ENCODE measurements at places on chromosomes 16 and 17.

- peak; percentile 46 for DNase-seq
These were observed 11.5 kb upstream of the PITPNA start for GRCh38 chr17:1573932-1574696.

DNA sequence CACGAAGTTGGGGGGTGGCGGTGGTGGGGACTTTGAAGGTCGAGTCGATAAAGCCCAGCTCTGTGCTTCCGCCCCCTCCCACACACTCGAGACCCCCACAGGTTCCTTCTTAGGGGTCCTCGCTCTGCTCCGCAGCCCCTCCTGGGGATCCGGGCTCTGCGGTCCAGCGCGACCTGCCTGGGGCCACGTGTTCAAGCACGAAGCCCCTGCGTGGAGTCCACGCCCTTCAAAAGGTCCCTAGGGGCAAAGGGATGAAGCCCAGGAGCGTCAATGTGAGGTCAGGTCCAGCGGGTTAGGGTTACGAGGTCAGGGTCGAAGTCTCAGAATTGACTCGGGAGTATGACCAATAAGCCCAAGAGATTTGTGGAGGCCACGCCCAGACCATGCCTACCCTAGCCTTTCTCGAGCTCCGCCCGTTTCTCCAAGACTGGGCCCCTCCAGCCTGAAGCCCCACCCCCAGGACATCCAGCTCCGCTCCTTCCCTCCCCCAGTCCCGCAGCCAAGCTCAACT is 786 bp upstream of the CACNA1G start:
- no peak for DNase-seq

- no peak for DNase-seq
These were observed 13.4 kb downstream of the ENDOV start for GRCh38 chr17:80428363-80428762.

DNA sequence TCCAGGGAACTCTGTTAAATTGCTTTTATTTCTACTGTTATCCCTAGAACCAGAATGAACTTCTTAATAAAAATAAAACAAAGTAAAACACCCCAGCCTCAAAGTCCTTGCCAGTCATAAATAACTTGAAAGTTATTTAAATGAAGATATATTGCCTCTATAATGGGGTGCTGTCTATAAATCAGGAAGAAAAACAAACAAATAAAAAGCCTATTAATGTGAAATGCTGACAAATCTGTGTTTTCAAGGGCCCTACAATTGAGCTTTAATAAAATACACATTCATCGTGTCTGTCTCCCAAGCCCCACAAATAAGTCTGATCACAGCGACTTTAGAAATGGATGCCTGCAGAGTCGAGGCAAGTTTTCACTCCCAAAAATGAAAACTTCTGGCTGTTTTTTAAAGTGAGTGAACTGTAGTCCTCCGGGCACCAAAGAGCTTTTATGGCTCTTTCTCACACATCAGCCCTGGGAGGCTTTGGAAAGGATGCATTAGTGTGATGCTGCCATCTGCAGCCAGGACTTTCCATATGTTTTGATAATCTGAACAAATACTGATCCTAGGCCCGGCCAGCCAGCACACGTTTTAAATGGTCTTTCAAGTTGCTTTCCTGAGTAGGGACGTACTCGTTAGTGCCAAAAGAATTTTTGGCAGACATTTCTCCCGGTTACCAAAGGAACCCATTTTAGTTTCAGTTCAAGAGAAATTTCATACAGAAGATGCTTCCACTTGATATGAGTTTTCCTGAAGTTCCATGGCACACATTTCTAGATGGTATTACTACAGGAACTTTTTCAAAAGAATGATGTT is 16.3 kb downstream of the NACA2 start:
- DNase-seq, result no peak

DNA sequence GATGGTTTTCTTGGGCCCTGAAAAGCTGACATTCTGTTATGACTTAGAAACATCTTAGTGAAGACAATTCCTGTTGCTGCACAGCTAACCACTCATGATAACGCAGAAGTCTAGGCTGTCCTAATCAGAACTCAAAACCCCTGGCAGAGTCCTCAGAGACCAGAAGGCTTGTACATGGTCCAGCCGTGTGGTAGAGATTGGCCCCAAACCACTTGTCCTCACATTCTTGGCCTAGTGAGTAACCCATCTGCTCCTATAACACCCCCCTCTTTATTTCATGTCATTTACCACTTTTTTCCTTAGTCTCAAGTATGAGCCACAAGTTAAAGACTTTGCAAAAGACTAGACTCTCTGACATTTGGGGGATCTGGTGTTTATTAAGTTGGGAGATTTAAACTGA is 116.5 kb upstream of the ADAMTS18 start:
- peak; percentile 10 for DNase-seq

DNA sequence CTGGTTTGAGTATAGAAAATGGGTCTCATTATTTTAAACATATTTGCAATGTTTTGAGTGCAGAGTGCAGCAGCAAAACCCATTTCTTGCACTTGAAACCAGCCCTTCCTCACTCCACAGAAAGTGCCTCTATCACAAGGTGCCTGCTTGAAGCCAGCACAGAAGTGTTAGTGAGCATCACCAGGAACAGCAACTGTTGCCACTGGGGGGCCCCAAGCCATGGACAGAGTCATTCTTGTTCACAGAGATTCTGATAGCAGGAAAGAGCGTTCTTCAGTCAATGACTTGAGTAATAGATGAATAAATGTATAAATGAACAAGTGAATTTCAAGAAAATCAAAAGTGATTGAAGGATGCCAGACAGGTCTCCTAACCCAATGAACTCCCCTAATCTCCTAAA is 45.6 kb downstream of the CHD9NB start:
- no peak for DNase-seq

DNA sequence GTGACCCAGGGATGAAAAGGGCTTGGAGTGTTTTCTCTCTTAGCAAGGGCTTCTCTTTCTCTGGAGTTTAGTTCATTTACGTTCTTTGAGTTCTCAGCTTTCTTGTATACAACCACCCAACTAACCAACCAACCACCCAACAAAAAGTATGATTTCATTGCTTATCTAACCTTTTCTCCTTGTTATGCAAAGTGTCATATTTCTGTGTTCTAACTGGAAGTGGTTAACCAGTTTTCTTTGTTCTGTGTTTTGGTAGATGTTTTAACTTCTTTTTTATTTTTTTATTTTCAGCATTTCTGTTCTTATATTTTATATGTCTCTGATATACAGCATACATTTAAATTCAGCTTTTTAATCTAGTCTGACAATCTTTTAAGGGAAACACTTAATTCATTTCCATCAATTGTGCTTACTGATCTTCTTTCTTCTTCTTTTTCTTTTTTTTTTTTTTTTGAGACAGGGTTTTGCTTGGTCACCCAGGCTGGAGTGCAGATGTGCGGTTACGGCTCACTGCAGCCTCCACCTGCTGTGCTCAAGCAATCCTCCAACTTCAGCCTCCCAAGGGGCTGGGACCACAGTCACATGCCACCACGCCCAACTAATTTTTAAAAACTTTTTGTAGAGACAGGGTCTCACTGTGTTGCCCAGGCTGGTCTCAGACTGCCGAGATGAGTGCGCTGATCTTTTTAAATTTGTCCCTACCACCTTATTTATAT is 29.6 kb downstream of the NLK start:
- no peak for DNase-seq

GRCh38 chr17:81656835-81657234 is 493 bp upstream of the PDE6G start:
- DNase-seq, result no peak

DNA sequence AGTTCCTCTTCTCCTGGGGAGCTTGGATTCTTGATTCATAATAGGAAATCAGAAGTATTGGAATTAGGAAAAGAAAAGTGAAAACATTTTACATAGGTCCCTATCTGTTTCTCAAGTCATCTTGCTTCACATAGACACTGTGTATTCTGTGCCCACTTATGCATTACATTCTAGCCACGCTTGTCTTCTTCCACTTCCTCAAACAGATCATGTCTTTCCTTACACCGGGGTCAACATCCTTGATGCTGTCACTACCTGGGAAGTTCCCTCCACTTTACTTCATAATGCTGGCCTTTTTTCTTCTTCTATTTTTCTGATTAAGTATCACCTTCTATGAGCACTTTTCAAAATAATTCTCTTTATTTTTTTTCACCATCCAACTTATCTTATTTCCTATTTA is 606.4 kb upstream of the CDH8 start:
- no peak for DNase-seq

DNA sequence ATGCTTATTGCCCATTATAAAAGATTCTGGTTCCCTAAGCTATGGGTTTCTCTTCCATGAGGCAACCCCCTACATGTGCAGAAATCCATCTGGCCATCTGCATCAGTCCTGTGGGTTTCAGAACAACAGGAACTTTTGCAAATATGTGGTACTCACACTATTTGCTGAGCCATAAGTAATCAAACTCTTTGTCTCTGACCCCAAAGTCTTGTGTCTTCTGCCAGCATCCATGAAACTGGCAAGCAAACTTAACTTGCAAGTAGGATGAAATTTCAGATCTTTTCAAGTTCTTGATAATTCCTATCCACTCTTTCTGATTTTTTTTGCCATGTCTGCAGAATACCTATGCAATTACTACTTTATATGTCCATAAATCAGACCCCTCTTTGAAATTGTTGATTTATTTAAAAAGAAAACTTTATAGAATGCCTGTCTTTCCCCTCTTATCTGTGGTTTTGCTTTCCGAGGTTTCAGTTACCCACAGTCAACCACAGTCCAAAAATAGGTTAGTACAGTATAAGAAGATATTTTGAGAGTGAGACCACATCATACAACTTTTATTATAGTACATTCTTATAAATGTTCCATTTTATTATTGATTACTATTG is 158.4 kb upstream of the IRX3 start:
- DNase-seq, result no peak

DNA sequence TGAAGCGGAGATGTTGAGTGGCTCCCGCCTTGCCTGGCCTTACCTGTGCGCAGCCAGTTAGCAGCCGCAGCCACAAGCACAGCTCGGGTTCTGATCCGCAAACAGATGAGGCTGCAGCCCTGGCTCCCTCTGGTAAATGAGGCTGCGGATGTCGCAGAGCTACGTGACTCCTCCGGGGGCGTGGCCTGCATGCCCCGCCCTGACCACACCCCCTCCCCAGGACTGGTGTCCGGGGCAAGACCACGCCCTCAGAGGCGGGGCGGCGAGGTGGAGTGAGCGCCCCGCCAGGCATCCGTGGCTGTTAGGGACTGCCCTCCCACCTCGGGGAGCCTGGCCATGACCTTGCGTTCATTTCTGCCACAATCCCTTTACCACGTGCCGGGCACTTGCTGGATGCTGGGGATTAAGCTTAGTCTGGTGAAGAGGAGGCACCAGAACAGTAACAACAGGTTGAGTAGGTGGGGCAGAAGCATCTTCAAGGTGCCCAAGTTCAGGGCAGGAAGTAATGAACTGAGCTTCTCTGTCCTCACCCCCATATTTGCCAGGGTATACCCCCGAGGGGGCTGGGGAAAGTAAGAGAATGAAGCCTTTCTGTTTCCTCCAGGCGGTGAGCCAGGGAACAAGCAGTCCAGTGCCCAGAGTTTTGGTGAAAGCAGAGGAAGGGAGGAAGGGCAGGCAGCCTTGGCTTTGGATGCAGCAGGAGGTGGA is at the start of gene ALDOC:
Gene ALDOC (minus strand): TSS at position 138 of the 708 bp plus-strand sequence. CDS start 1,363 bp downstream, outside the sequence.
- peak; percentile 78 for DNase-seq

DNA sequence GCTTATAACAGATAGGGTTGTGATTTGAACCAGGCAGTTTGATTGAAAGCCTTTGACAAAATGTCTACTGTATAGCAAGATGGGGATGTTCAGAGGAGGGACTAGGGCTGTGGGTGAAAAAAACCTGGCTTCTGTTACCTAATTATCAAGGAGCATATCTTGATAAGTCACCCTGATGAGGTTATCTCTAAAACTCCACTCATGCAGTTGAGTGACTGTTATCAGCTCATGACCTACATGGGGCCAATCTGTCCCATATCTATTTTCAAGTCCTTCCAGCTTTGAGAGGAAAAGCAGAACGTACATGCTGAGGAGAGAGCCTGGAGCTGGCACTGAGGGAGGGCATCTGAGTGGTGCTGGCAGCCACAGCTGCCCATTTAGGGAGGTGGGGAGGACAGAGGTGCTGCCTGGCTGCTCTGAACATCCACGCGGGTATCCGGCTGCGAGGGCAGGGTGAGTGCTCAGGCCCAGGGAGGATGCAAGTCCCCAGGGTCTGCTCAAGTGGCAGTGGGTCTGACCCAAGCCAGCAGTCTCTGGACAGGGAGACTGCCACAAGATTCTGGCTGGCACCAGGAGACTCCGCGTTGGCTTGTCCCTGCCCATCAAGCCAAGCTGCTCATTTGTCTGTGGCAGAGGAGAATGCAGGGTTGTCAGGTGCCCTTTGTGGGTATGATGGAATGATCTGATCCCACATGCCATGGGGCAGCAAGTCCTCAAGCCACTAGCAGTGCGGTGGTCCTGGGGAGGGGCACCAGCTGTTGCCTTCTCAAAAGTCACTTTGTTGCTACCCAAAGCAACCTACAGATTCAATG is 29.2 kb downstream of the ATPAF2 start:
- no peak for DNase-seq

DNA sequence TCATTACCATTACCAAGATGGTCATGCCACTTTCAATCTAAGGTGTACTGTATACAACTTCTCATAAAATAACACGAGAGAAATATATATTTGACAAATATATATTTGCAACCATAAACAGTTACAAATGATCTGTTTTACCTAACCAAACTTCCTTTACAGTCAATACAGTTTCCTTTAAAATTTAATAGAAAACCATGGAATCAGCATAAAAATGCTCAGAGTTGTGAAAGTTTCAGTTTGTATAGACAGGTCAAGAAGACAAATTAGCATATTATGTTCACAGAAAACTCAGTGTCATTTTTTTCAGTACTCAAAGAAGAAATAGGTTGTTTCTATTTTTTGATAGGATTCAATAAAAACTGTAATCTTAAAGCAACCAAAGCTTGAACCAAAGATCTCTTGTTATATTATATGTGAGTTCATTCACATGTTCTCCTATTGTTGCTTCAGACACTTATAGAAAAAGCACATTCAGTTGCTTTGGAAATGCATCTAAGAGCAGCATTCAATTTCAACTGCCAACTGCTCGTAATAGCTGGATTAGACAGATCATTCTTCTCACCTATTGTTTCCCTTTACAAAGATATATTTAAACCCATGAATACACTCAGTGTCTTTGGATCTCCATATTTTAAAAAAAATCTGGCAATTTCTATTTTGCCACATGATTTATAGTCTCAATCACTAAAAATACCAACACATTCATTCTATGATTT is 15.1 kb downstream of the SSH2 start:
- DNase-seq, result no peak

DNA sequence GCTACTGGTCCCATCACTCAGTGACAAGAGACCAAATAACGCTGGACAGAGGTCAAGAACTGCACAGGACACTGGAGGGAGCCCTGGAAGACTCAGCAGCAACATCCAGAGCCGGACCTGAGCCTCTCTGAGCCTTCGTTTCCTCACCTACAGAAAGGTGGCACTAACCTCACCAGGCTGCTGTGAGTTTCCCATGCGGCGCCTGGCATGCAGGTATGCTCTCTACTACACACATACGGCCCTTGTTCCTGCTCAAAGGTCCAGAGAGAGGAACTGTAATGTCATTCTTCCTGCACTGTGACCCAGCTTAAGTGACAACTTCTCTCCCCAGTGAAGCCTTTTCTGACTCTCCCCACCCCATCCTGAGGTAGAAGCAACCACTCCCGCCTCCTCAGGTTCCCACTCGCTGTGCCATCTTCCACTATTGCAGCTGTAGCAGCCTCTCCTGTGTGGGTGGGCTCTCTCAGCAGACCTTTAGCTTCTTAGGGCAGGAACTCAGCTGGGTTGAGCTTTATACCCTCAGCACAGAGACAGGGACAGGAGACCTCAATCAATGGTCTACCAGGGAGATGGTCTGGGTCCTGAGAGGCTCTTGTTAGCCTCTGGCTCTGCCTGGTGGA is 43.9 kb upstream of the SREBF1 start:
- no peak for DNase-seq

All from GM04504 (cell line).